ENCODE measurements at places on chromosomes 6 and 20.

- no peak for DNase-seq
Measured at GRCh38 chr6:39249278-39249677, 20.0 kb upstream of the KCNK5 start.

GRCh38 chr20:63055575-63056235, 48.9 kb upstream of the BHLHE23 start:
- DNase-seq: no peak

- DNase-seq: no peak
Measured at GRCh38 chr20:5192570-5193431, 66.0 kb downstream of the CDS2 start.

- no peak for DNase-seq
Measured at GRCh38 chr20:45742596-45742995, 20.4 kb downstream of the SPINT4 start.

DNA sequence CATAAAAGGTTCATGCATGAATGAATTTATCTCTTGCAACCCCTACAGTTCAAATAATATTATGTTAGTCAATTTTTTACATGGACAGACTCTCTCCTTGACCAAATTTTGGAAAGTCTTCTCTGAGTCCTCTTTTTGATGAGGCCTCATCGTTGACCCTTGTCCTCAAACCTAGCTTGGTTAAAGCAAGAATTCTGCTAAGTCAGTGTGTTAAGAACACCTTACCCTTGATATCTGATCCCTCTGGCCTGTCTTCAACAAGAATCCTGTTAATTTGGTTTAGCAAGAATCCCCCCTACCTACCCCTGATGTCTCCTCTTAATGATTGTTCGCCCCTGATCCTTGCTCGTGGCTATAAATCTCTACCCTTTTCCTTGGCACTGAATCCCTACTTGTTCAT, 301.4 kb downstream of the LAMA2 start:
- no peak for DNase-seq

GRCh38 chr6:35483893-35484645, 12.8 kb downstream of the TEAD3 start:
- DNase-seq: no peak

DNA sequence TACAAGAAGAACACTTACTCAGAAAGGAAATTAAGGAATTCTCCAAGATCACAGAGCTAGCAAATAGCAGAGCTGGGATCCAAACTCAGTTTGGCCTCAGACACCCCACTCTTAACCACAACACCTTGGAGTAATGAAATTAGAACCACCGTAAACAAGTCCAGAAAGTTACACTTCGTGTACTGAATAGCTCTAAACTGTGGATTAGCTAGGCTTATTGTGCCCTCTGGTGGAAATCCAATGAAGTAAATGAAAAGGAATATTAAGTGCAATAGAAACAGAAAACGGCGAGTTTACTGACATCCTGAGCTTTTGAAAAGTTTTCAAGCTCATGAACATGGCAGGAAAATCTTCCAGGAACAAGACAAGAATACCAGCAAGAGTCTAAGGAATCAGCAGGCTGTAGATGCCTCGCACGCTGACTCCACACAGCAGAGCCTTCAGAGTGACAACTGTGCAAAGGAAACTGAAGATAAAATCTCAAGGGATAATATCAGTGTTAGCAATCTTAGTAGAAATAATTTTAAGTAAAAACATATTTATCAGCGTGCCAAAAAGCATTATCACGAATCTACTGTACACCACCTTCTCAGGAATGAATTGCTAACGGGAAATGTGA, 34.6 kb downstream of the FBXO5 start:
- peak; percentile 35 for DNase-seq

DNA sequence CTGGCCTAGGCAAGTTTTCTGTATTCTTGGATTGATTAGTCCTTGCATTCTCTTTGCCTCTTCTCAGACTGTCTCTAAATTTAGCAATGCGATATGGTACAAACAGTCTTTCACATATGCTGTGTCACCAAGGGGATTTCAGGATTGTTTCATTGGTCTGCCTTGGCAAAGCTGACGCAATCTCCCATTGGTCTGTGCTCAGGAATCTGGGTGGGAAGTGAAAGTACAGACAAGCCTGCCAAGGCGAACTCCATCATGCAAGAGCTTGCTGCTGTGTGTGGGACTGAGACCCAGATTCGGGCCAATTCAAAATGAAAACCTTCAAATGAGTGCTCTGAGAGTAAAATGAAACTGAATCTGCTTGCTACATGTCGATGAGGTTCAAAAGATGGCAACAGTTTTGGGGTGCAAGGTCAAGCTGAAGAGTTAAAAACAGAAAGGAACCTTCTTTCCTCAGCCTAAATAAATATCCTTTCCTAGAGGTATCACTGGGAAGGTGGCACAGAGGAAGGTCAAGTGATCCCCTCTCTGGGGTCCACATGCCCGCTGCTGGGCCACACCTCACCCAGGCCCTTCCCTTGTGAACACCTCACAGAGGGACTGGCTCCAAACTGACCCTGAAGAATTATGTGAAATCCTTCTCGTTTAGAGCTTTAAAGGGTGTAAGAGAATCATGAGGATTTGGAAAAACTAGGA, 198.8 kb upstream of the PREP start:
- no peak for DNase-seq

GRCh38 chr6:95578106-95578410, 723 bp downstream of the MANEA start:
- DNase-seq: peak; percentile 12

DNA sequence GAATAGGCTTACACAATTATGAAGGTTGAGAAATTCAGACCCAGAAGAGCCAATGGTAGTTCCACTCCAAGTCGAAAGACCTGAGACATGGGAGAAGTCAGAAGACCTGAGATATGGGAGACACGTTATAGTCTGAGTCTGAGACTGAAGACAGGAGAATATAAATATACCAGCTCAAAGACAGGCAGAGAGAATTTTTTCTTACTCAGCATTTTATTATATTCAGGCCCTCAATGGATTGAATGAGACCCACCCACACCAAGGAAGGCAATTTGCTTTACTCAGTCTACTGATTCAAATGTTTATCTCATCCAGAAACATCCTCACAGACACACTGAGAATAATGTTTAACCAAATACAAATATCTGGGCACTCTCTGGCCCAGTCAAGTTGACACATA, 693.5 kb downstream of the HDGFL1 start:
- no peak for DNase-seq

DNA sequence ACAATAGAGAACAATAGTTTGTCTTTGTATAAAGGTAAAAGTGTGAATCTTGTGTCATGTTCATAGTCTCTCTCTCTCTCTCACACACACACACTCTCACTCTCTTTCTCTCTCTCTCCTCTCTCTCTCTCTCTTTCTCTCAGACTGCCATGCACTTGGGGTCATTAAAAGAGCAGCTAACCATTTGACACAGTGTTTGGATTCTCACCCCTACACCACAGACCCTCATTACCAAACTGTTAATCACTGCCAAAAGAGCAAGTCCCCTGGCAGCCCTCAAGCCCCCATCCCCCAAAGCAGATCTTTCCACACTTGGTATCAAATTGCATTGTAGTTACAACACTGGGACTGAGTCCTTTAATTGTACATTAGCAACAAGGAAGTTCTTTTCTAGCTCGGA, 305.8 kb upstream of the RSPO3 start:
- DNase-seq: no peak

DNA sequence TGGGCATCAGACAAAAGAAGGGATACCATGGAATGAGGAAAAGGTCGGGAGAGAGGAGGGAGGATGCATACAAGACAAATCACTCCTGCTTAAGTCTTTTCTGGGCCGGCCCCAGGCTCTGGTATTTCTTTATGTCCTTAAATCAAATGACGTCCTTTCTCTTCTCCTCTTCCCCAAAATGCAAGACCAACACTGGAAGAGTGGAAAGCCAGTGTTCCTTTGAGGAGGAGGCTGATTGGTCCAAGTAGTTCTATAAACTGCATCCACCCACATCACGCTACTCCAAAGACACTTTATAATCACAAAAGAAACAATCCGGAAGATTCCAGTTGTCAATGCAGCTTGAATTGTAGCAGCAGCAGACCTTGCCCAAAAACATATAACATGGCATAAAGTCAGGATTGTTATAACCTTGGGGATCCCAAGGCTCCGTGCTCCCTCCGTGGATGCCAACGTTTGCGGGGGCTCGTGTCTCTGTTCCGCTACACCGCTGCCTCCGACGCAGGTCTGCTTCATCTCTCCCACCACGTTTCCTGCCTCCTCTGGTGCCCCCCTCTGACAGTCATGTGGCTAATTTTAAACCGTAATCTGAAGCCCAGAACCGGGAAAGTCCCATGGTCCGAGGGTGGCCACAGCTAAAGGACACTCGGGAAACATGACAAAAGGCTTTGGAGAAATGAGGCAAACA, 47.1 kb downstream of the MCUR1 start:
- no peak for DNase-seq

GRCh38 chr20:9038791-9039535, 29.9 kb upstream of the PLCB4 start:
- DNase-seq: no peak

- DNase-seq: no peak
Measured at GRCh38 chr20:64228086-64228653, 27.4 kb upstream of the PCMTD2 start.

GRCh38 chr6:1187293-1188131, 124.4 kb upstream of the FOXQ1 start:
- no peak for DNase-seq

GRCh38 chr6:56949925-56950495, 4.9 kb upstream of the BEND6 start:
- DNase-seq: no peak

DNA sequence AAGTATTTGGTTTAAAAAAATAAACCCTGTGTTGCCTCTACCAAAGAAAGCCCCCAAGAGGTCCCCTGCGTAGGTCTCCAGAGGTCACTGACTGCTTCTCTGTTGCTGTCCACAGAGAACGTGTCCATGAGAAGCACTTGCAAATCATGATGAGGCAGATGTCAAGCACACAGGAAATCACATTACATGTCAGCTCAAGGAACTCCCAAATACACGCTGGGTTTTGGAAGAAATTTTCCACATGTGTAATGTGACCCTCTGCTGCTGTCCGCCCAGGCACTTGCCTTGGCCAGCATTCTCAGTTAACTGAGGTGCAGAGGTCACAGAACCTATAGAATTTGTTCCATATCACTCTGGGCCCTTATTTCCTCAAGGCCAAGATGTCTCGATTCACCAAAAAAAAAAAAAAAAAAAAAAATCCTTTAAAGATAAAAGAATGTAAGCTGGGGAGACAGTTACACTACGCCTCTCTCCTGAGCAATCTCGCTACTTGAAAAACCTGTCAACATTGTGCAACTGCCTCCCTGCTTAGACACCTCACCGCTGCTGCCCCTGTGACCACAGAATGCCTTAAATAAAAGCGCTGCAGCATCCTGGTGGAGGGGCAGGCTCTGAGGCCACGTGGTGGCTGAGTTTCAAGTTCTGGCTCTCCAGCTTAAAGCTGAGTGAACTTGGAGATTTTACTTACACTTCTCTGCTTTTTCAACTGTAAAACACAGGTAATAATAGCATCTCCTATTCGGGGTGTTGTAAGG, 42.3 kb downstream of the SLC22A23 start:
- DNase-seq: peak; percentile 89

DNA sequence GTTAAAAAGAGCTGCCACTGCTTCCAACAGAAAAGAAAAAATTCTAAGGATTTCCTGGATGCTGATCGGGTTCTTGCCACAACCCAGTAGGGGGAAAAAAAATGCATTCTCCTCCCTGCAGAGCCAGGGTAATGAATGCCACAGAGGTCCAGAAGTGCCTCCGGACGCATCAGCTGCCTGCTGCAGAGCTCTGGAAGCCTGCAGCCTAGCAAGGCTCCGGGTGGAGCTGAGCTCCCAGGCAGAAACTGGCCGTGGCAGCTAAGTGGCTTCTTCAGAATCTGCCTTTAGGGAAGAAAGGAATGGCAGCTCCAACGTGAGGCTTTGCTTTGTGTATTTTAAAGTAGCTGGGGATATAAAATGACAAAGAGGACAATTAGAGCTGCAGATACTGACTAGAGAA, 155.0 kb downstream of the CFAP61 start:
- no peak for DNase-seq

DNA sequence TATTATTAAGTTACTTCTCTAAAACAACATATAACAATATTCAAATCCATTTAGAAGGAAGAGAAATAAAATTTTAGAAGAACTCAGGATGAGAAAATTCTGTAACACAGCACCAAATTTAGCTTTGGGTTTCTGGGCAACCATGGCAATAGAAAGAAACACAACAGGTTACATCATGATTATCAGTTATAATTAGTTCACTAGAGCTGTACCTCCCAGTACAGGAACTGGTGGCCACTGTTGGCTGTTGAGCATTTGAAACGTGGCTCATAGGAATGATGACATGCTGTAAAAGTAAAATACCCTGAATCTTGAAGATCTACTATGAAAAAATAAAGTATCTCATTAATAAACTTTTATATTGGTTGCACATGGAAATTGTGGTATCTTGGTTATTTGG, 23.7 kb upstream of the MAP3K4 start:
- no peak for DNase-seq

DNA sequence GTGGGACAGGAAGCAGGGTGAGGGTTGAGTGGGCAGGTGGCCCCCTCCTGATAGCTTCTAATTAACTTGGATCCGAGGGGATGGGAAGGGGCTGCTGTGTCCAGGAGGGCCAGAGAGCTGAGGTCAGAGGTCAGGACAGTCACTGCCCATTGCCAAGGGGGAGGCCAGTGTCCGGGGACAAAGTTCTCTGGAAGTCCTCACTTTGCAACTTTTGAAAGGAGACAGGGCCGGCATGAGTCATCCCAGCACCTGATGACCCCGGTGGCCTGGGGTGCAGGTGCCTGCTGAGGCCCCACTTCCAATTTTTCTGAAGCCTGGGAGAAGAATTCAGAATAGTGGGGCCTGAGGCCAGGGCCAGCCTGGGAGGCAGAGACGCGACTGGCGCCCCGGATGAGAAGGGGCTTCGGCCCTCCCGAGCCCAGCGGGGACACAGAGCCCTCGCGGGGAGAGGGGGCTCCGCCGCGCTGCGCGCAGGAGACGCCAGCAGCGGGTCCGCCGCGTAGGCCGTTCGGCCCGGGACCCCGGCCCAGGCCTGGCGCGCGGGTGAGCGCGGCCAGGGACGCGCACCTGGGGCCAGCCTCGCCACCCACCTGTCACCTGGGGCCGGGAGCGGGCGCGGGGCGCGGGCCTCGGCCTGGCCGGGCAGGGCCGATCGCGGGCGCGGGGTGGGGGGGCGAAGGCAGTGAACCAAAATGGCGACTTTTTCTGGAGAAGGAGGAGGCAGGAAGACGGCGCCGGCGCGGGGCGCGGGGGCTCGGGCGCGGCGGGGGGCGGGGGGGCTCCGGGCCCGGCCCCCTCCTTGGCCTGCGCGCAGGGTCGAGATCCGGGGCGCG, 586 bp downstream of the ZNF512B start:
- no peak for DNase-seq

DNA sequence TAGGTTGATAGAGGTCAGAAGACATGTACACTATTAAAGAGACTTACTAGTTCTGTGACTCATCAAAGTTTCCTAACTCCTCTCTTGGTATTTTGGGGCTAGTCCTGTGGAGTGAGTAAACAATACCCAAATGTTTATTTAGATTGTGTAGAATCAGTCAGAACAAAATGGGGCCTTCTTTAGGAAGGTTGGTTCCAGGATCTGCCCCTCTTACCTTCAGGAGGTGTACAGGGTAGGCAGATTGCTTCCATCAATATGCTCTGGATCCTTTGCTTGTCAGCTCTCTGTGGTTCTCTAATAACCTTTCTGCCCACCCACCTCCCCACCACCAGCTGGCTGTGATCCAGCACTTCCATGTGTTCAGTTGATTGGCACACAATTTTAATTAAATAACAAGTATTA, 107.0 kb downstream of the POPDC3 start:
- DNase-seq: no peak

Measured in Jurkat, Clone E6-1 (cell line).